ENCODE measurements at places on chromosomes 7 and 10.

GRCh38 chr7:110839866-110840265 is 251.1 kb upstream of the LRRN3 start:
- peak; percentile 62 for DNase-seq

DNA sequence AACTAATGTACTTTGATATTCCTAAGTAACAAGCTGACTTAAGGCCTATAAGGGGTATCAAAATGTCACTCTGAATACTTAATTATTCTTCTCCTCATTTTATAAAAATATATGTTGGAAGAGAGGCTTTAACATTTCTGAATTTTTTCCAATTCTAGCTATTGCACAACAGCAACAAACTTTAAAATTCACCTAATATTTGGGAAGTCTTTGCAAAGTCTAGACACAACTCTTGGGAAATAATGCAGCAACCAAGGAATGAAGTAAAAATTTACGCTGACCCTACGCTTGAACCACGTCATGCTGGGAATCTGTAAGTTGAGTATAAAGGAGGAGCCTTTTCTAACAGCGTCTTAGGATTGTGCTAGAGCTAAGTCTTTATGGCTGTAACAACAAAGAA is 243.9 kb upstream of the IMMP2L start:
- DNase-seq, result no peak

GRCh38 chr7:43560742-43561330 is 22.1 kb upstream of the STK17A start:
- no peak for DNase-seq

DNA sequence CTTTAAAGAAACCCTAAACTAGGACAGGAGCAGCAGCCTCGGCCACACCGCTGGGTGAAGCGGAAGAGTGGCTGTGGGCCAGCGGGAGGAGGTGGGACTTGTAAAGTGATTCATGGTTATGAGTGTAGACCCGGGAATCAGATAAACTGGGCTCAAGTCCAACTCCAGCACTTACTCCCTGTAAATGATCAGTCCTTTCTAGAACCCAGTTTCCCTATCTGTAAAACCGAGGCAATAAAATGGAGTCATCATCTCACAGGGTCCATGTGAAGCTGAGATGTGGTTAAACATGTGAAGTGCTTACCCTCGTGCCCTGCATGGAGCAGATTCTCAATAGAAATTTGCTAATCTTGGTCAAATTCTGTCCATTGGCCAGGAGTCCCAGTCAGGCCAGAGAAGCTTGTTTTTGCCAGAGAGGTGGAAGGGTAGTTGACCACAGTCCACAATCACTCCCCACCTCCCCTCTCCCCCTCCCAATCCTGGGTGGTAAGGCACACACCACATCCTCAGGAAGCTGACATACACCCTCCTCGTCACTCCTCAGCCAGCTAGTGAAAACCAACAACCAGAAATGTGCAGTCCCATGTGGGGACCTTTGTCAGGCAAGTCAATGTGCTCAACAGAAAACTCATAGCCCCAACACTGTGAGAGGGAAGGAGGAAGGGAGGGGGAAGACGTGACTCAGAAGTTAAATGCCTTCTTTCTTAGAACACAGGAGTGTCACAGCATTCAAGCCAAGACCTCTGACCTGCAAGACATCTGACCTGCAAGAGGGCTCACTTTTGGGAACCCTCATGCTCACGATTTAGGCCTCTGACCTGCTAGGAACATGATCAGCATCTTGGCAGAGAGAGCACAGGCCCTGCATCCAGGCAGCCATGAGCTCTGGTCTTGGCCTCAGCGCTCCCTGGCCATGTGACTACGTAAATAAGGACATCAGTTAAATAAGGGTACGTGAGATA is 145.1 kb downstream of the PLXNA4 start:
- peak; percentile 93 for DNase-seq

DNA sequence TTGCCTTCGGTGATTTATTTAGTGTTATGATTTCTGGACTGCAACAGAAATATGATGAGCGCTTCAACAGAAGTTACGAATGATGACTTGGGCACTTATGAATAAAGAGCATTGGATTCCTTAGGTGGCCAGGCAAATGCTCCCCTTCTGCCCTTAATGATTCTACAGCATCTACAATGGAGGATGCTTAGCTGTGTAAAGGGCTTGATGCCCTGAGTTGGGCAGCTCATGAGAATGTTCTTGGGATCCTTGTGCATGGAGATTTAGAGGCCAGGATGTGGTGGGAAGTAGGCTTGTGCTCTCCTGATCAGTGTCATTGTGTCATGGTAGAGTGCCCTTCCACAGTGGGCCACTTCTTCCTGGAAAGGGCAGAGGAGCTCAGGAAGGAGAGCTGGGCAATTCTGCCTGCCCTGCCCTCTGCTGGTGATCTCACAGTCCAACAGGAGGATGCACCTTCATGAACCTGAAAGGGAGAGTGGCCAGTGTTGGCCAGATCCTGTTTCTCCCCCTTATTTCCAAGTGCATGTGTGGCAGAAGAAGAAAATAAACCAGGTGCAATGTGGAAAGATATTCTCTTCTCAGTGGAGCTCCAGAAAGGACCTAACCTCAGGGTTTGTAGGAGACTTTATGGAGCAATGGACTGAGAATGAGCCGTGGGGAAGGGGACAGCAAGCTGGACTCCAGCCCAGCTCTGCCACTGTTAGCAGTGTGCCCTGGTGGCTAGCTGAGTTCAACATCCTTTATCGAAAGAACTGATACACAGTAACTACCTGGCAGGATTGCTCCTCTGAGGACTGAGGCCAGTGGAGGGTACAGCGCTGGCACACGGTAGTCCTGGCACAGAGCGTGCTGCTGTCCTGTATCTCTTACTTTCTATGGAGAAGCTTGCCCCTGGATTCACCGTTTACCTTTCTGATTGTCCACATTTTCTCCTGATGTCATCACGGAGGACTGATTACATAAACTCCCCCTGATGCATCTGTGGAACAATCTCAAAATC is 182.9 kb downstream of the BMPER start:
- no peak for DNase-seq

GRCh38 chr10:101217450-101218281 is 11.6 kb downstream of the LBX1 start:
- peak; percentile 29 for DNase-seq

- no peak for DNase-seq
Observed at GRCh38 chr10:5468262-5469106, 30.9 kb downstream of the CALML5 start.

DNA sequence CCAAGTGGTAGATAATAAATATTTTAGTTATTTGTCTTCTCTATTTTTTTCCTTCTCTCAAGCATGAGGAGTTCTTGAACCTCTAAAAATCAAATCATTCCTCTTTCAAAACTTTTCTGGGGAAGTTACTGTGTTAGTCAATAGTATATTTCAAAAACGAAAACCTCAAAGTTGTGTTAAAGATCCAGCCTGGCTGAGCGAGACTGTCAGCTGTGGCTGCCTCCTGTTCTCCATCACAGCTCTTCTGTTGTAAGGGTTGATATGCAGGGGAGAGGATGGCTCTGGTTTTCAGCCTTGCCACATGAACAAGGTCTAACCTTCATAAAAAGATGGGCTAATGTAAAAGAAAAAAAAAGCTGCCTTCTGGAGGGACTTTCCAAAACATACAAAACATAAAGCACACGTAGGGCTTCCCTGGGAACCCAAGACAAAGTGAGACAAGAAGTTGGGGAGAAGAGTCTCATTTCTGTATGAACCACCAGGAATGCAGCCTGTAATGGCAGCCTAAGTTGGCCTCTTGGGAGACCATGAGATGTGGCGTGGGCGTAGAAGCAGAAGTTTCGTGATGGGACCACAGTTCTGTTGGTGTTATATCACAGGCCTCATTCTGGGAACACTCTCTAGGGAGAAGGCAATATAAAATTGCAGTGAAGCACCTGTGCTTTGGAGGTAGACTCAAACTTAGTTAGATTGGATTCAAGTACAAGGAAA is 77.9 kb upstream of the FHIP2A start:
- no peak for DNase-seq

DNA sequence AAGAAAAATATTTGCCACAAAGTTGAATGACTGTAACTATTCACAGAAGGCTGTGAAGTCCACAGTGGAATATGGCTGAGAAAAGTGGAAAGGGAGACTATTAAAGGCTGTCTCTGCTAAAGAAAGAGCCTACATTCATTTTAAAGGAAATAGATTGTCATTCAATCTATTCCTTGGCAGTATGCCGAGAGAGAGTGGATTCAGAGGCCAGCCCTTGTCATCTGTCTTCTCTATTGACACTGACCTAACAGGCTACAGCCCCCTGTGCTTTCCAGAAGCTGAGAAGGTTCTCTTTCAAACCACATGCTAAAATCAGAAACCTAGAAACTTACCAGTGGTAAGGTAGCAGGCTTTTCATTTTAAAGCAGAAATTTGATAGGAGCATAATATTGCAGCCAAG is 12.1 kb downstream of the ODAD2 start:
- DNase-seq, result no peak

DNA sequence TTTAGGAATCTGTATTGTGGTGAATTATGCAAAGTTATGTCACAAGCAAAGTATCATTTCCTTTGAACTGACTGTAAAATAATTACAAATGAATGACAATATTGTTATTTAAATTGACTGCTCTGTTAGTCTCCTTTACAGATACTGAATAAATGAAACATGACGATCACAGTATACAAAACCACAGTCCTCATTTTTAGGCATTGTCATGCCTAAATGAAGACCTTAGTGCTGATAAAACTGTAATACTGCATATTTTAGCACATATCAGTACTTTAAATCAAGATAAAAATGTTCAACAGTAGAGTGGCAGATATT is 39.7 kb upstream of the FEZF1 start:
- DNase-seq, result no peak

DNA sequence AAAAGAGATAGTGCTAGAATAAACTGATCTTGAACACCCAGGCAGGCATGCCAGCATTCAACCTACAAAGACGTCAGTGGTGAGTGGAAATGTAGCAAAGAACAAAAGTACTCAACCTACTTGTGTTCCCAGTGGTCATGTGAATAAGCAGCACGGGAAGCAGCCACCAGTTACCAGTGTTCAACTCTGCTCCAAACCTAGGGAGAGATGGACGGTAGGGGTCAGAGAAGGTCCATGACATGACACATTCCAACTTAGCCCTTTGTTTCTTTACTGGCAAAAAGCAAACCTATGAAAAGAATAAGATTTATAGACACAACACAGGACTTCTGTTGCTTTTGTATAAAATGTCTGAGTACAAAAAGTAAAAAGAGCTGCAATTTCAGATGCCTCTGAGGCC is 511.4 kb downstream of the XPNPEP1 start:
- DNase-seq, result no peak

DNA sequence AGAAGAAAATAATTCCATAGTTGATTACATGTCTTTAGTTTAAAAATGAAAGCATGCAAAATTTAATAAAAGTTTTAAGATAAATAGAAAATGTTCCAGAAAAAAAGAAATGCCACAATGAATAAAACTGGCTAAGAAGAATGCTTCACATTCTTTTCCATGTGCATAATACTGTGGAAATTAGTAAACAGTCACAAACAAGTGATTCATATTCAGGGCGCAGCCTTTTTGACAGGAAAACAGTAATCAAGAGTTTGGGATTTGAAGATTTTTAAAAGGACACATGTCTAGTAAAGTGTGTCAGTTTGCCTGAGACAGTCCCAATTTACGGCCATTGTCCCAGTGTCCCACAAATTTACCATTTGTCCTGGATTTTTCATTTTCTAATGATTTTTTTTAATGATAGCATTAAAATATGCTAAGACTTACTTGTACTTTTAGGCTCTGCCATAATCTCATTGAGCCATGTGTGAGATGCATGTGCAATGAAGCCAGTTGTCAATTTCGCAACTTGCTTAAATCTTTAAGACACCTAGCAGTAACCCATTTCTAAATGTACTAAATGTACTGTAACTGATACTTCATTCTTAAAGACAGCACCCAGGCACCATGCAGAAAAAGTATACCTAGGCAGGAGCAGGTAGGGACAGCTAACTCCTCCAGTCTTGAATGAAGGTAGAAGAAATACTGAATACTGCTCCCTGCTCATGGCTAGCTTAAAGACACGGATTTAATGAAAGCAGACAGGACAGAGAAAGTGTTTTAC is 46.9 kb downstream of the ZNF438 start:
- peak; percentile 21 for DNase-seq

DNA sequence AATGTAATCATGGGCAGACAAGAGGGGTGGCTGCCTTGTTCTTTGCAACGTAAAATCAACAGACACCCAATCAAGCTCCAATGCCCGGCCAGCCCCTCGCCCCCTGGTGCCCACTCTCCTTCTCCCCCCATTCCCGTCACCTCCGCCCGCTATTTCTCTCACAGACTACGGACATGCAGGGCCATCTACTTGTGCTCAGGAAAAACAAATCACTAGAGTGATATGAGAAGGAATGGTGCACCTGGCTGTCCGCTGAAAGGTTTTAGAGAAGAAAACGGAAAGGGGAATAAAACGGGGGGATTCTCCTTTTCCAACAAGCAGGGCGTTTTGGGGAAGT is 396 bp downstream of the GRM8 start:
- DNase-seq, result no peak

GRCh38 chr7:41579961-41580935 is 122.6 kb downstream of the INHBA start:
- peak; percentile 98 for DNase-seq

DNA sequence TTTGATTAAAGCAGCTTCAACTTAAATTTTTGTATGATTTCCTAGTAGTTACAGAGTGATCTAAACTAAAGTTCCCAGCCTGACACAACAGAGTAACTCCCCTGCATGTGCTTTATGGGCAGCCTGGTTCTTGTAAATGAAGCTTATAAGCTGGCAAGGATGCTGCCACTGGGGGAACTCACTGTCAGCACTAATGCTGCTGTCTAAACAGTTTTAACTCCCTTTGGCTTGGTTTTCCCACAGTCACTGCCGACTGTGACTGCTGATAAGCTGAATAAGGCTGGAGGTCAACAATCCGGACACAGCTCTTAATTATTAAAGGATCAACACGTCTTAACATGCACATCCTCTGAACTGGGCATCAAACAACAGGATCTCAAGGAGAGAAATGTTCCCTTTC is 130.1 kb downstream of the OTUD1 start:
- DNase-seq, result no peak

- no peak for DNase-seq
Observed at GRCh38 chr7:136061433-136061832, 84.3 kb upstream of the MTPN start.

GRCh38 chr7:22694597-22695207 is 32.3 kb upstream of the IL6 start:
- DNase-seq, result no peak

GRCh38 chr7:43645699-43646226 is 62.9 kb downstream of the STK17A start:
- DNase-seq, result no peak

Measured in fibroblast of skin of abdomen (primary cell).